ENCODE measurements at places on chromosomes 7 and 10. TPM values are rescaled to one million over a fixed set of nuclear protein-coding genes. Genes with fewer than 3 reads are reported as not detected.

The CNPY1 gene
- total RNA-seq: not detected

The CPA2 gene
- total RNA-seq: not detected

The NEUROD6 gene
- total RNA-seq: not detected

The TMEM270 gene
- total RNA-seq: not detected

The HPSE2 gene
- total RNA-seq: 0.20 TPM

The CCL24 gene
- 0.56 TPM for total RNA-seq

The SEMA3A gene
- 0.56 TPM for total RNA-seq

The CREB3L2 gene
- 28.3 TPM for total RNA-seq

The PLXNA4 gene
- total RNA-seq: 1.1 TPM

The CPN1 gene
- total RNA-seq: not detected

The MRLN gene
- not detected for total RNA-seq

The ALOX5 gene
- total RNA-seq: 4.1 TPM

The NEBL gene
- total RNA-seq: 30.1 TPM
